ENCODE measurements at places on chromosomes 13 and 19.

GRCh38 chr19:43464134-43464775 lies 1.2 kb downstream of the LYPD3 start:
- DNase-seq, result peak; percentile 48

- no peak for DNase-seq
These were observed 57.1 kb downstream of the LMO7 start for GRCh38 chr13:75693227-75693626.

DNA sequence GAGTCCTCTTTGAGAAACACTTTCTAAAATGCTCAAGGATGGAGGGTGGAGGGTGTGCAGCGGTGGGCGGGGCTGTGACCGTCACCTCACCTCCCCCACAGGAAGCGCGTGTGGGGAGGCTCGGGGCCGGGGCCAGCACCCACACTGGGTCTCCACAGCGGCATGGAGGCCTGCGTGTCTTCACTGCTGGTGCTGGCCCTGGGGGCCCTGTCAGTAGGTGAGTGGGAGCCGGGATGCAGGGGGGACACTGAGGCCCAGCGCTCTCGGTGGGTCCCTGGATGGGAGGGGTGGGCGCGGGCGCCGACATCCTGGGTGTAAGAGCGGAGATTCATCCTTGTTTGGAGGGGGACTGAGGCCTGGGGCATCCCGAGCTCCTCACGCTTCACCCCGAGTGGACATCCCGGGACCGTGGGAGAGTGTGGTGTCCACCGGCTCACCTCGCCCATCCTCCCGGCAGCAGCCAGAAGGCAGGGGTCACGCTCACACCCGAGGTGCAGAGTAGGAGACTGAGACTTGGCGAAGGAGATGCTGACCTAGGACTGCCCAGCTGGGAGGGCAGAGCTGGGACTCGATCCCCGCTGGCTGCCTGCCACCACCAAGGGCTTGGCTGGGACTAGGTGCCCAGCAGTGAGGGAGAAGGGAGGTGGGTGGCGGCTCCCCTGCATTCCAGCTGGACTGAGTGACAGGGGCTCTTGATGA lies at the start of gene GZMM:
Gene GZMM, plus strand, starts transcription at position 144 of the 699 bp plus-strand sequence. Its CDS starts 19 bp downstream, at position 163.
- peak; percentile 57 for DNase-seq

DNA sequence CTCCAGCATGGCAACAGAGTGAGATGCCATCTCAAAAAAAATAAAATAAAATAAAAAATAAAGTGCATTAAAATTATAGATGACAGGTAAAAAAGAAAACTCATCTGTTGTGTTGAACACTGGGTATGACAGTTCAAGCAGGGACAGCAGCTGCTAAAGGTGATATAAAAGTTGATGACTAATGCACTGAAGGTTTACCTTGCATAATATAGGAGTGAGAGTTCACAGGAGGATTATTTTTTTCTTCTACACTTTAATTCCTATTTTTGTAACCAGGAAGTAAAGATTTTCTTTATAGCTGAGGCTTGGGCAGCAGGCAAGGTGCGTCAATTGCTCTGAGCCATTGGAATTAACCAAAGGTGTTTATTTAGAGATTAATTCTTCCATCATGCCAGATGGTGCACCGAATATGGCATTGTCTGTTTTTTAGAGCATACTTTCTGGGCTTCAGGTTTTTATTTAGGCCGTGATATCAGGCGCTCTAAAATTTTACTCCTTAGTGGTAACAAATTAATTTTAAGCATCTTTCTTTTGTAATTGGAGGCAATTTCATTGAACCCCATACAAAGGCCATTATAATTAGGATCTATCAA lies 337.0 kb upstream of the SLC10A2 start:
- DNase-seq, result no peak

- no peak for DNase-seq
These were observed 142.7 kb downstream of the SUCLA2 start for GRCh38 chr13:47858042-47859025.

DNA sequence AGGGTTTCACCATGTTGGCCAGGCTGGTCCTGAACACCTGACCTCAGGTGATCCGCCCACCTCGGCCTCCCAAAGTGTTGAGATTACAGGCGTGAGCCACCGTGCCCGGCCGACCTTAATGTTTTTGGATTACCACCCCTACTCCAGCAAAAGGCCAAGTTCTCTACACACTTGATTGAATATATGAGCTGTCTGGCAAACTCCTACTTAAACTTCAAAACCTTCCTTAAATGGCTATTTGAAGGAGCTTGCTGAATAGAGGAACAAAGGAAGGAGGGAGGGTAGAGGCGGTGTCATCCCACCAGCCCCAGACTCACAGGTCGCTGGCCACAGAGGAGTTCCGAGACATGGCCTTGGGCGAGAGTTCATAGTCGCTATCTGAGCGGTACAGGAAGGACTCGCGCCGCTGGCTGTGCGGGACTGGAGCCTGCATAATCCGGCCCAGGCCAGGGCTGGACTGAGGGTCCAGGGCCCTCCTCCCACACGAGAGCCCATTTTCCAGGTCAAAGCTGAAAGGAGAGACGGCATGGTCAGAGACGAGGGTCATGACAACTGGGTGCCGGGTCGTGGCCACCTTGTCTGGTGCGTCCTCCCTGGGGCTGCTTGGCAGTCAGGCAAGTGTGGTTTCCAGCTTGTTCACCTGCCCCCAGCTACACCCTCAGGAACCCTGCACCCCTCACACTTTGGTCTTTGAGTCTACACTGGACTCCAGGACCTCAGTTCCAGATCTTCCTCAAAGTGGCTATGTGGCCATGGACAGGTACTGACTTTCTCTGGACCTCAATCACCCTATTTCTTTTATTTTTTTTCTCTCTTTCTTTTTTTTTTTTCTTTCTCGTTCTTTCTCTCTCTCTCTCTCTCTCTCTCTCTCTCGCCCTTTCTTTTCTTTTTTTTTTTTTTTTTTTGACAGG lies 4.2 kb downstream of the PDE4C start:
- no peak for DNase-seq

- DNase-seq, result no peak
These were observed 5.8 kb upstream of the PEAK3 start for GRCh38 chr19:2287585-2288337.
